ENCODE measurements at places on chromosomes 7 and 10. TPM values are rescaled to one million over a fixed set of nuclear protein-coding genes. Genes with fewer than 3 reads are reported as not detected.

HTR5A gene
- polyA plus RNA-seq = not detected

VGF gene
- 0.38 TPM for polyA plus RNA-seq

NKX2-3 gene
- polyA plus RNA-seq = not detected

DPCD gene
- 51.1 TPM for polyA plus RNA-seq

PRRT4 gene
- polyA plus RNA-seq = not detected

LGI1 gene
- not detected for polyA plus RNA-seq

DGKB gene
- 0.04 TPM for polyA plus RNA-seq

BNIP3 gene
- 73.5 TPM for polyA plus RNA-seq

CCDC7 gene
- 1.9 TPM for polyA plus RNA-seq

RTKN2 gene
- polyA plus RNA-seq = 1.0 TPM

HOXA10 gene
- polyA plus RNA-seq = 0.47 TPM

DNA sequence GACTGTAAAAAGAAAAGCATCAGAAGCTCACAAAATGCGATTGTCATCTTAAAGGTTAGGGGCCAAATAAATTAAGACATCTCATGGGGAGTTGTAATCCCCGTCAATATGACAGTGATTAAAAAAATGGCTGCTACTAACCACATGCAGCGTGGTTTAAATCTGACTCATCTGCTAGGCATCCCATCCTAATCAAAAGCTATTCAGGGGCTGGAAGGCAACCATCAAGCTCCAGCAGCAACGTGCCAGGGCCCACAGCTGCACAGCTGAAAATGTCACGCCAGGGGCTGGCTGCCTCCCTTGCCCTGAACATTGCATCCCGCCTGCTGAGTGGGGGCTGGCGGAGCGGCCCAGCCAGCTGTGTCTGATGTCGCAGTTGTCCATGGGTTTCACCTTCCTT lies 66.3 kb upstream of the FRMD4A start:
- peak; percentile 96 for DNase-seq

DNA sequence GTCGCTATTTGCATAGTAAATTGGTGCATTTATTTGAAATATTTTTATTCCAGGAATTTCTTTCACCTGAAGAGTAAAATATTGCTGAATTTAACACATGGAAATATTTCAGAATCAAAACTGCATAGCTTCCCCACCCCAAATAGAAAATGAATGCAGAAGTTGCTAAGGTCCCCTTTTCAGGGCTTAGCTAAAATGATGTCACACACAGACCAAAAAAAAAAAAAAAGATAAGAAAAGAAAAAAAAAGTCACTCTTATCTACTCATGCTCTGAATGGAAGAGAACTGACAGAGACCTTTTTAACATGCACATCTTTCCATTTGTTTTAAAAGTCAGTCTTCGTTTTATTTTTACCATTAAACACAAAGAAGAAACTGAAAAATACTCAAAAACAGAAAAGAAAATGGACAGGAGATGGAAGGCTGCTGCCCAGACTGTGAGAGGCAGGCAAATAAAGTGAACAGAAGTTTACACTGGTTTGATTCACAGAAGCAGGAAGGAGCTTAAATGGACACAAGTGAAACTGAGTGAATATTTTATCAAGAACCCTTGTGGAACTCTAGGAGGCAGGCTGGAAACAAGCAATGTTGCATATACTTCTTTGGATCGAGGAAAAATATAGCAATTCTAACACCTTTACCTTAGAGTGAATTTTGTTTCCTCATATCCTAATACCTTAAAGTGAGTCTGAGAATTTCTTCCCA lies 32.0 kb downstream of the PSMC2 start:
- DNase-seq = no peak

- DNase-seq = peak; percentile 37
Observed at GRCh38 chr7:155258226-155258560, 39.5 kb upstream of the INSIG1 start.

DNA sequence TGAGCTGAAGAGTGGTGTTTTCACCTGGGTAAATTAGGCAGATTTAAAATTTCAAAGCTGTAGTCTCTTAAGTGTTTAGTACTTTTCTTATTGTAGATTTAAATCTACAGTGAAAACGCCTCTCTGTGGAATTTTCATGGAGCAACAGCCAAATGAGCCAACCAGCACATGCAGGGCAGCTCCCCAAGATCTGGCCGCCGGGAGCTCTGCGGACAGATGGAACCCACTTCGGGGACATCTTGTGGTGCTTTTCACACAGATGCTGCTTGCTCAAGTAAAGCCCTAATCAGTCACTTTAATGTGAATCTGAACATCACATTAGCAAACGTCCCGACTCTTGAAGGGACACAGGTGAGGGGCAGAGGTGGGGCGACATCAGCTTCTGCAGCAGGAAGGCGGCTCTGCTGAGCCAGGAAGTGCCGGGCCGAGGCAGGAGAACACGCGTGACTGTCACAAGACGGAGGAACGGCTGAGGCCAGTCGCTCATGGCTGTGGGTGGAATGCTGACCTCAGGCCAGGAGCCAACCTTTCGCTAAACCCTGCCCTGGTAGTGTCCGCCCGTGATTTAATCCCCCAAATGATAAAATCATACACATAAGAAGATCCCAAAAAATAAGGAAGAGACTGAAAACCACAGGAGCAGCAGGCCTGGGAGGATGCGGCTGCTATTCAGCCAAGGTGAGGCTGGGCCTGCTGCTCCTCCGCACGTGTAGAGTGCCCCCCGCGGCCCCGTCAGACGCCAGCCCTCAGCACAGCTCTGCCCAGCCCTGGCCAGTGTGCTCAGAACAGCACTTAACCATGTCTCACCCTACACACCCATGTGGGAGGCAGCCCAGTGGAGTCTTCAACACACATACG lies 256.8 kb downstream of the ZMYND11 start:
- DNase-seq = no peak

DNA sequence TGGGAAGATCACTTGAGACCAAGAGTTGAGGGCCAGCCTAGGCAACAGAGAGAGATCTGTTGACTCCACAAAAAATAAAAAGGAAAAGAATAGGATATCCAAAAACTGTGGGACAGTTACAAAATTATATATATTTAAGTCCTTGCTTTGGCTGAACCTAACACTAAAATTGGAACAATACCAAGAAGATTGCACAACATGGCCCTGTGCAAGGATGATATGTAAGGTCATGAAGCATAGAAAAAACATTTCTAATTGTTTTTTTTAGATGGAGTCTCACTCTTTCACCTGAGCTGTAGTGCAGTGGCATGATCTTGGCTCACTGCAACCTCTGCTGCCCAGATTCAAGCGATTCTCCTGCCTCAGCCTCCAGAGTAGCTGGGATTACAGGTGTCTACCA lies 139.0 kb downstream of the TPST1 start:
- no peak for DNase-seq

DNA sequence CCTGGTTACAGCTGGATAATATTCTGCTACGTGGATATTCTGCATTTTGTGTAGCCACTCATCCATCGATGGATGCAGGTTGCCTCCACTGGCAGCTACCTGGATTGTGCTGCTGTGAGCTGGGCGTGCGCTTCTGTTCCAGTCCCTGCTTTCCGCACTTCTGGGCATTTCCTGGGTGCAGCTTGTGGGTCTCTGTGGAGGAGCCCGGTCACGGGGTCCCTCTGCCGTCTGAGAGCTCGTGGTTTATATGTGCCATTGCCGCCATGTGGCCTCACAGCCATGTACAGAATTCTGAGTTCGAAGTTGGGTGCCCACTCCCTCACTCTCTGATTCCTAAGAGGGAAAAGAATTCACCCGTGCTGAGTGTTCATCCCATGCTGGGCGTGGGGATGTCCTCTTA lies 38.3 kb downstream of the JAKMIP3 start:
- DNase-seq = no peak

- no peak for DNase-seq
Observed at GRCh38 chr7:139791316-139791715, 13.5 kb upstream of the HIPK2 start.

GRCh38 chr10:122514045-122514840 lies 46.3 kb upstream of the DMBT1 start:
- no peak for DNase-seq

DNA sequence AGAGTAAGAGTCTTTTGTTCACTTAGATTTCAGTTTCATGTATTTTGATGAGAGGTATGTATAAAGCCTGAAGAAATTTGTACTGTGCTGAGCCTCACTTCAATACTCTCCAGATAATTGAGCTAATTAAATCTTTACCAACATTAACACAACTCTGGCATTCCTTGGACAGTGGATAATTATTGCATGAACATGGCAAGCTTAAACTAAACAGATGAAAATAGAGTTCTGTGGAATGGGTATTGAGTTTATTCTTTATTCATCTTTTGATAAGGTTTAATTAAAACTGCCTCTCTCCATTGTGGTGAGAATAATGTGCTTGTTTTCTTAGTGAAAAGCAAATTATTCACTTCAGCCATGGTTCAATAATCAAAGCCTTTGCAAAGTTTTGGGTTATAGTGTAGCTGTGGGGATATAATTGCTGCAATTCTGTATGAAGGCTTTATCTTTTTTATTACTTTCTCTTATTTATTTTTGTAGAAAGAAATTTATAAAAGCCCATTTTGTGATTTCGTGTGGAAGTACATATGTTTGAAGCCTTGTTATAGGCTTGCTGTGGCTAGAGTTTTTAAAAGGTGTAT lies 126.4 kb upstream of the FZD1 start:
- no peak for DNase-seq

- no peak for DNase-seq
Observed at GRCh38 chr10:83995738-83996331, 143.5 kb upstream of the GHITM start.

GRCh38 chr7:73730485-73730884 lies 8.1 kb downstream of the ABHD11 start:
- no peak for DNase-seq

DNA sequence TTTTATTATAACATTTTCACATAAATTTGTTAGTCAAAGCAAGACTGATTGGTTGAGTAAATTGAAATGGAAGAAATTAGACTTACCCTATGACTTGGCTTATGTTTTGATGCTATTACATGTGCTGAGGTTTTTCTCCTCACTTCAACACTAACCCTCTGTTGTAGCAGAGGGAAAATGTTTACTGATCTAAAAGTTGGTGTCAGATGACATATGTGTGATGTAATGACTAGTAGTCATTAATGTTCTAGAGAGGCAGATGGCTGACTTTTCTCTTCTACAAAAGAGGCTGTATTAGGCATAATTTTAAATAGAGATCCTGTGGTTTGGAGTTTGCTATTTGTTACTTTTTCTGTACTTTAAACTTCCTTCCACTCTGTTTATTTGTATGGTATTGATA lies 266.0 kb downstream of the BBS9 start:
- DNase-seq = no peak

GRCh38 chr10:64102264-64102633 lies 581.0 kb downstream of the REEP3 start:
- no peak for DNase-seq

DNA sequence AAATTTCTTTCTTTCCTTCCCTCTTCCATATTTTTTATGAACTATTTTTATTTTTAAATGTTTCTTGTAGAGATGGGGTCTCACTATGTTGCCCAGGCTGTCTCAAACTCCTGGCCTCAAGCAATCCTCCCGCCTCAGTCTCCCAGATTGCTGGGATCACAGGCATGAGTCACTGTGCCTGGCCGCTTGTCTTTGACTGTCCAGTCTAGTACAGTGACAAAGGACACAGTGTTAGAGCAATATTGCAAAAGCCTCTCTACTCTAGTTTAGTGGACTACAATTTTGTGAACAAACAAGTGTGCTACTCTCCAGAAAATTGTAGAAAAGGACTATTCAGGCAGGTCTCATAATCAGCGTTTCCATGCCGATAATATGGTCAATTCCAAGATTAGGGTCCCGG lies 11.0 kb downstream of the CPA4 start:
- no peak for DNase-seq

GRCh38 chr10:59234194-59234593 lies 57.8 kb downstream of the PHYHIPL start:
- DNase-seq = no peak

DNA sequence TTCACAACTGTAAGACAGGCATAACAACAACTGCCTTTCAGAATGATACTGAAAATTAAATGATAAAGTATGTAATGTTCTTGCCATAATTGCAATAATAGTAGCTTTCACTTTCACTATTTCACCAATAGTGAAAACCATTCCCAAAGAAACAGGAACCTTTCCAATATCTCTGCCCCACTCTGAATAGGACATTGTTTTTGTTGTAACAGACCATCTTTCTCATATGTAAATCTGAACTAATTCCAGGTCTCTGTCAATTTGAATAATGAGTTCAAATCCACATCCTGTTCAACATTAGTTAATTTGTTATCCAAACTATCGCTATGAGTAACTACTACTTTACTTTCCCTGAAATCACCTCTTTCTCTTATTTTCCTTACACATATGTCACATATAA lies 148.0 kb downstream of the LRRN3 start:
- no peak for DNase-seq

GRCh38 chr7:133950855-133951254 lies 176.3 kb upstream of the LRGUK start:
- DNase-seq = no peak

GRCh38 chr7:137342828-137343261 lies 688 bp downstream of the PTN start:
- DNase-seq = no peak

- DNase-seq = no peak
Observed at GRCh38 chr10:67200913-67201564, 275.2 kb downstream of the LRRTM3 start.

GRCh38 chr7:80731281-80731680 lies 92.8 kb downstream of the CD36 start:
- DNase-seq = no peak
